ENCODE measurements at places on chromosomes 2 and 18.

DNA sequence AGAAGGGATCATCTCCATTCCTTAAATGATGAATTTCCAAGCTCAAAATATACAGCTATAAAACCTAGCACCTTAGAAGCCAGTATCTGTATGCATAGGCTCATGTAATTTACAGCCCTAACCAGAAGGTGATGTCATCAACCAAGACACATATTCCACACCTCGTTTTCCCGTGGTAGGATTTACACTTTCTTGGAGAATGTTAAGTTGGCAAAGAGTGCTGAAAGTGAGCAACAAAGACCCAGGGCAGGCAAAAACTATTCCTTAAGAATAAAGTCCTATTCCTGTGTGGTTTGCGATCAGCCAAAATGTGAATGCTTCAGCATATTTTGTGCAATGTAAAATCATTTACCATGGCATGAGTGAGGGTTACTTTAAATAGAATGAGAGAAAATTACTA is 247.1 kb downstream of the OSR1 start:
- DNase-seq = no peak

GRCh38 chr2:145845207-145845894 is 1325.4 kb upstream of the ZEB2 start:
- no peak for DNase-seq

GRCh38 chr2:27809761-27810241 is 38.3 kb downstream of the MRPL33 start:
- DNase-seq = no peak

DNA sequence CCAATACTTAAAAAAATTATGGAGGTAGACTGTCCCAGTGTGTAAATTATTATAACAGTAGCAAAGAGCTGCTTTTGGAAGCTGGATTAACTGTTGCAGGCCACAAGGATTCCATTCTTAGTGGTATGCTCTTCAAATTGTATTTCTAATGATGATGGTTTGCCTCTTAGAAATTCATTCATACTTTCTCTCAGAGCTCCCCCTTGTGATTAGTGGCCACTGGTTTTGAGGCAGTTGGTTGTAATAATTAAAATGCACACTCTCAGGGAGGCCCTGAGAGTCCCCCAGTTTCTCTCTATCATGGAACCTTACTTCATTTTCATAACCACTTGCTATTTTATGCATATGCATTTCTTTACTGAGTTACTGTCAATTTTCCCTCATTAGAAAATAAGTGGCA is 122.5 kb downstream of the PLA2R1 start:
- no peak for DNase-seq

- DNase-seq = no peak
These were observed 4.9 kb downstream of the ADCY3 start for GRCh38 chr2:24915175-24915574.

Data from stimulated activated CD8-positive, alpha-beta memory T cell treated with anti-CD3 and anti-CD28 coated beads, Interleukin-2, amount 100 ng/mL, for 48 hours (primary cell).